ENCODE measurements at places on chromosomes 5 and 9.

GRCh38 chr5:141753143-141753970 lies 71.3 kb upstream of the ARAP3 start:
- DNase-seq = no peak

- DNase-seq = no peak
These were observed 16.2 kb upstream of the ERAP1 start for GRCh38 chr5:96823900-96824380.

GRCh38 chr5:136276946-136277345 lies 84.0 kb upstream of the SMIM32 start:
- DNase-seq = no peak

- peak; percentile 0 for DNase-seq
These were observed 169.1 kb downstream of the CAAP1 start for GRCh38 chr9:26723486-26723885.

GRCh38 chr9:83218411-83219090 lies 155.6 kb upstream of the RASEF start:
- DNase-seq = no peak

DNA sequence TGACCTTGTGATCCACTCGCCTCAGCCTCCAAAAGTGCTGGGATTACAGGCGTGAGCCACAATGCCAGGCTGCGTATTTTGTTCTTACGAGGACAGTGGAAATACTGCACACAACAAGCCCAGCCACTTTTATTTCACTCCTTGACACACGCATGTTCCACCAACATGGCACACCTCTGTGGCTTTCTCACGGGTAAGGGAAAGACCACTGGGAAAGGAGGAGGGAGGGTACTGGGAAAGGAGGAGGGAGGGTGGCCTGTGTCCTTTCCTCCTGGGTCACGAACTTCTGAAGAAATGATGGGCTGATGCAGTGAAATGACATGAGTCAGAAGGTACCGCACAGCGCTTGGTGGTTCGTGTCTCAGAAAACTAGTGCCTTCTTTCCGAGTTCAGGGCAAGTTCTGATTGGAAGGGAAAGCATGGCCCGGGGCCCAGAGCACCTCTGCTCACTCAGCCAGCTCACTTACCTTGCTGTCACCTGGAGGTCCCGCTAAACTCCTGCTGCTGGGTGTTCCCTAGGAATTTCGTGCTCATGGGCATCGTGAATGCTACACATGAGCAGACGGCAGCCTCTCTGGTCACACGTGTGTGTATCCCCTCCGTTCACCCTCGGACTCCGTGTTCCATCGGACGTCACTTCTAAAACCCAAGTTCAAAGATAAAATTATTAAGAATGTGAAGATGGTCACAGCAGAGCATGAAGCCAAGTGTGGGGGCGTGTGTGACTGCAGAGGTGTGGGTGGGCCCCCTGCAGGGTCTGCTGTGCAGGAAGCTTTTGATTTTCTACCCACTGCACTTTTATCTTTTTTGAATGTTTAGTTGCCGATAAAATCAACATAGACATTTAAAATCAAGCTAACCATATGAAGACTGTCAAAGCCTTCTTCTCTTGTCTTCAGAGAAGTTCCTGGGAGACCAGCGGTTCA lies 42.9 kb downstream of the LAMC3 start:
- no peak for DNase-seq

DNA sequence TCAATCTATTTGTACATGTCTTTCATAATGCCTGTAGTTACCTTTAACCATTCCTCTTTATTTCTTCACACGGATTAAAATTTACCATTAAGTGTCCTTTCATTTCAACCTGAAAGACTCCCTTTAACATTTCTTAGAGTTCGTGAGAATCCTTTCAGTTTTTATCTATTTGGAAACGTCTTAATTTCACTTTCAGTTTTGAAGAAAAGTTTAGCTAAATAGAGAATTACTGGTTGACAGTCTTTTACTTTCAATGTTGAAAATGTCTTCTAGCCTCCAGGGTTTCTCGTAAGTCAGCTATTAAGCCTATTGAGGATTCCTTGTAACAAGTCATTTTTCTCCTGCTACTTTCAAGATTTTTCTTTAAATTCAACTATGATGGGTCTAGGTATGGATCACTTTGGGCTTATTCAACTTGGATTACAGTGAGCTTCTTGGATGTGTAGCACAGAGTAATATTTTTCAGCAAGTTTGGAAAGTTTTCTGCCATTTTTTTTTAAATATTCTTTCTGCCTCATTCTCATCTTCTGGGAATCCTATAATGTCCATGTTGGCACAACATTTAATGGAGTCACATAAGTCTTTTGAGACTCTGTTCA lies 48.5 kb downstream of the RFX3 start:
- DNase-seq = no peak

DNA sequence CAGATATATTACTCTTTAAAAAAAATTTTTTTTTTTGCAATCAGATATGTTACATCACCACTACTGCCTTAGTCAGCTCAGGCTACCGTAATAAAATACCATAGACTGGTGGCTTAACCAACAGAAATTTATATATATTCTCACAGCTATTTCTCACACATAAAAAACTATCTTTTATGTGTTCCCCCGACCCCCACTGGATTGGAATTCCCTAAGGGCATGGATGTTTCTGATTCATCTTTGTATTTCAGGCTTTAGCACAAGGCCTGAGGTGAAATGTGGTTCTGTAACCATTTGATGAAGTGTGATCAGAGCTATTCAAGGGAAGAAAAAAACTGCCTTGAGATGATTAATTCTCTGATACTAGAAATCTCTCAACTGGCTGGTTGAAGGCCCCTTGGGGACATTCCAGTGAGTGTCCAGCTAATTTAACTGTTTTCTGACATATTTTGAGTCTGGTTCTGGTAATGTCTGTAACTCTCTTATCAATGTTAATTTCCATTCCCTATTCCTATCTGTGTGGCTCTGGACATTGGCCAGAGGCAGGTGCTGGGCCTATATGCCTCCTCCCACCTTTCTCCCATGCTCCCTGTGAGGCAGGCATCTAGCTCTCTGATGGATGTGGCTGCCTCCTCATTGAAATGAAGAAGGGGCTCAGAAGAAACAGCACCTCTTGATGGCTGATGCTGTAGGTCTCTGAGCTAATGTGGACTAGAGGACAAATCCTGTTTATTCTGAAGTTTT lies 2.5 kb downstream of the CD14 start:
- DNase-seq = no peak

- DNase-seq = no peak
These were observed 144.5 kb downstream of the UNC13B start for GRCh38 chr9:35306283-35306682.

DNA sequence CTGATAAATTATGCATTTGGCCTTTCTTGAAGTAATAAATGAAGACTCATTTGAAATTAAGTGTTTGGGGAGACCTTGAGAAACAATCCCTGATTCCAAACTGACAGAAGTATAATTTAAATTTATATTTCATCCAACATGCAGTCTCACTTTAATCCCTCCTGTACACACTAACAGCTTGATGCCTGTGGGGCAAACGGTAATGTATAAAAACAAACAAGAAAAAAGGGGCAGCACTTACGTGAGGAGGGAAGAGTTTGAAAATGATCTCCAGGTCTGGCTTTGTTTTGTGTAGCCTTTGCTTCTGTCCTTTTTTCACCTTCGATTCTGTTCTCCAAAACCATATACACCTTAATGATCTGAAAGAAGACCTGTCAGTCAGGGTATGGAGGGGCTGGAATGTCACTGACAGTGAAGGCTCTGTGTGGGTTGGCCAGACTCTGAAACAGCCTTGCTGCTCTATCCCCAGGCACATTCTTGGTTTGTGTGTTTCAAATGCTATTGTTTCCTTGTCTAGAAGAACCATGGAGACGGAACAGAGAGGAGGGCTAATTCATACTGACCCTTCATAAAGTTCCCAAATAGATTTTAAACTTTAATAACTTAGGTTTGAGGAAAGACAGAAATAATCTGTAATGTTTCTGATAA lies 338.2 kb upstream of the WWC1 start:
- no peak for DNase-seq

DNA sequence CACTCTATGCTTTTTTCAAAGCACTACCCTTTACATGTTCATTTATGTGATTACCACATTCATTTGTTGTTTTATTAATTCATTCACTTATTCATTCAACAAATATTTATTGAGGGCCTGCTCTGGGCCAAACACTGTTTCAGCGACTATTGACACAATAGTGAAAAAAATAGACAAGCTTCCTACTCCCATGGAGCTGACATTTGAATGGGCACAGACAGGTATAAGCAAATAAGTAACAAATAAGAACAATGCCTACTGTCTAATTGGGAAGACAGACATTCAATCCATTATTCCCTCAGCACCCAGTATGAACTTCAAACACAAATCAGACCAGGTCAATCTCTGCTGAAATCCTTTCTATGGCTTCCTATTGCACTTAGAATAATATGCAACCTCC lies 156.9 kb upstream of the NR3C1 start:
- DNase-seq = no peak

All from activated T-cell treated with anti-CD3 and anti-CD28 coated beads for 1 hour (primary cell).